Fibroblast of lung (primary cell): ENCODE measurements at places on chromosomes 3 and 15.
A peak's percentile ranks its signal among the peaks of the same experiment; 100 is the strongest.

DNA sequence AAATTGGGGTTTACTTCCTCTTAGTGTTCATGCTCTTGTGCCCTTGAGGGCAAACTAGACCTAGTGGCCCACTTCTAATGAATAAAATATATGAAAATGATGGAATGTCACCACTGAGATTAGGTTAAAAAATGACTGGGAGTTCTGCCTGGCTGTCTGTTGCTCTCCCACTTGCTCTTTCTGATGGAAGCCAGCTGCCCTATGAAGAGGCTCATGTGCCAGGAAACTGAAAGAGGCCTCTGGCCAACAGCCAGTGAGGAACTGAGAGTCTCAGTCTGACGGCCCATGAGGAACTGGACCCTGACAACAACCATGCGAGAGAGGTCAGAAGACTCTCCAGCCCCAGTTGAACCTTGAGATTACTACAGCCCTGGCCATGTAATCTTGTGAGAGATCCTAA is 107.1 kb upstream of the FHIT start:
- peak; percentile 63 for DNase-seq

DNA sequence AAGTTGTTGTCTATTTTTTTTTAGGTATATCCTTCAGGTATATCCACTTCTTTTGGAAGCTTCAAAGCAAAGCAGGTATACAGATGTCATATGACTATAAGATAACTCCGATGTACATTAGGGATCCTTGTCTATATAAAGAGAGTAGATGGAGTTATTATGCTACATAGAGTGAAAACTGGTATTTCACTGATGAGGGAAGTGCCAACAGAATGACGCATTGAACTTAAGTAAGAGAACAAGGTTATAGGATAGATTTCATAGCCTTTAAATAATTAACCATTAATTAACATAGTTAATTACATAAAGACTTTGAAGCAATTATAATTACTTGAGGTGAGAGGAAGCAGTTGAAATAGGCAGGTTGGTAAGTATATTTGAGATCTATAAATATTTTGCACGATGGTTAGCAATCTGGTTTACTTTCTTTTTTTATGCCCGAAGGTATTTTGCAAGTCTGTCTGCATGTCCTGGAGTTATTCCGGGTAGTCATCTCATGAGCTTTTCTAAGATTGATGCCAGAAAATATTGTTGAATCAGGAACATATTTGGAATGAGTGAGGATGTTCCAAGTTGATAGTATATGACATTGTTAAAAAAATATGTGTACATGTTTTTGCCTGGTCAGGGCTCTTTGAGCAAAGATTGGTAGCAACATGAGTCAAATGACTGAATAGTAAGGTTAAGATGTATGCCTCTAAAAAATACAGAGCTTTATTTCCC is 299.5 kb upstream of the KCNMB2 start:
- peak; percentile 19 for DNase-seq

- DNase-seq = no peak
Observed at GRCh38 chr15:78195735-78196201, 38.6 kb downstream of the ACSBG1 start.

DNA sequence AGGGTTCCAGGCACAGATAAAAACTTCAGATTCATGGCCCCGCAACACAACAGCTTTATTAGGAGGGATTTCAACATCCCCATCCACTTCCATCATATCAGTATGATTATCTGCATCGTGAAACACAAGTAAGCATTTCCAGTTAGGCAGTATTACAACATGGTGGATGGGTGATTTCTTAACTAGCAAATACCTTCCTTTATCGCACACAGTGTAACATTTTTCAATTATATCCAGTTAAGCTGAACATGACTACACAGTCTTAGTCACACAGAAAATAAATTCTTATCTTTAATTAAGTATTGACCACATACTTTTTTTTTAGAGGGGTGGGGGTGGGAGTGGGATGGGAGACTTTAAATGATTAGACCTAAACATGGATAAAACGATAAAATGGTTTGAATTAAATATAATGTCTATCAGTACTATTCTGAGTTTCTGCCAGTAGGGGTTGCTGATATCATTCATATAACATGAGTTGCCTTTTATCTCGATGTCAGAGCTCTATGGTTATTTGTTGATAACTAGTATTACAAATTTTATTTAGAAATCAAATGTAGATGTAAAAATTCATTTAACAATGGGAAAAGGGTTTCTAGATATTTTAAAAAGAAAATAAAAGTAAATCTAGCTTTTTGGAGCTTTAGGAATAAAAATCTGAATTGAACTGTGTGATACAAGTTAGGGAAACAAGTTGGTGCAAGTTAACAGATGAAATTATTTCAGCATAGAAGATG is 146.6 kb downstream of the TBL1XR1 start:
- DNase-seq = peak; percentile 79

- peak; percentile 63 for DNase-seq
Observed at GRCh38 chr3:79973917-79974595, 206.3 kb upstream of the ROBO1 start.

GRCh38 chr3:58627941-58628340 is 38.6 kb downstream of the FAM3D start:
- no peak for DNase-seq

- no peak for DNase-seq
Observed at GRCh38 chr3:186680869-186681268, 15.1 kb downstream of the HRG start.

- no peak for DNase-seq
Observed at GRCh38 chr15:92460023-92460422, 66.3 kb downstream of the ST8SIA2 start.

DNA sequence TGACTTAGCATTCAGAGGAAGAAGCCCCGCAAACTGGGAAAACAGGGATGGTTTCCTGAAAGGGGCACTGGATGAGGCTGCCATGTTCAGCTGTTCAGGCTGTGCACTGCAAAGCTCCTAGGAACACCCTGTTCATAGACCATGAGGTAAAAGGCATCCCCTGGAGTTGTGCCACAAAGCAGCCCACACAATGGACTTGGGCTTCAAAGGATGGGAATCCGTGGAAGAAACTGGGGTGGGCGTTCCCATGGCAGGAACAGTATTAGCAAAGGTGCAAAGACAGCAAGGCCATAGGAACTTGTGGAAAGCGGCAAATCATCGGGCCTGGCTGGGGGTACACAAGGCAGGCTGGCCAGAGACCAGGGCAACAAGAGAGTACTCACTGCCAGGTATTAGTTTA is 8.9 kb downstream of the OXTR start:
- DNase-seq = peak; percentile 64

DNA sequence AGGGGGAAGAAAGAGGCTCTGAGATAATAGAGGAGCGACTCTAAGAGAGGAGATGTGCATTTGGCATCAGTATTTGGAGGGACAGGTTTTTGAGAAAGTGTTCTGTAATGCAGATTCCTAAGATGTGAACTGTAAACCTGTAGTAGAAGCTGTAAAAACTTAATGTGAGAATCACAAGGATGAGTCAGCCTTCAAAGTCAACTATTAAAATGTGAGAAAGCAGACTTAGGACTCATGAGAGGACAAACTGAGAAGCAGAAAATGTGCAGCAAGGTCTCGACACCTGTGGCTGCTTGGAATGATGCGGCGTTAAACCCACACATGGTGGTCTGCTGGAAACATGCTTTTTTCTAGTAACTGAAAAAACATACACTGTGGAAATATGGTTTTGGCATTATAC is 36.0 kb downstream of the USP13 start:
- no peak for DNase-seq

DNA sequence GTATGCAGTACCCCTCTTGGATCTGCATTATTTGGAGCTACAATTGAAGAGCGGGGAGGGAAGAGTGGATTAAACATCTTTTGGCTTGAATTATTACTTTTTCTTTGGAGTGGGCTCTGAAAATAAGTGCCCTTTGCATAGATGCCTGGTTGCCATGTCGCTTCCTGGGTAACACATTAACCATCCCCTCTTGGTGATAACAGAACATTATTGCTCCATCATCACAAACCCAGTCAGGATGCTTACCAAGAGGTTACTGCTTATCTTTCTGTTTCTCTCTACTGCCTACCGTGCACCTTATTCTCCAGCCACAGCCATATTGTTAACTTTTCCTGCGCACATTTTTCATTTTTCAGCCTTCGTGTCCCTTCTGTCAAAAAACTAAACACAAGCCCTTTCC is 42.7 kb upstream of the CLRN1 start:
- no peak for DNase-seq

GRCh38 chr3:82084824-82085223 is 323.4 kb upstream of the GBE1 start:
- no peak for DNase-seq

DNA sequence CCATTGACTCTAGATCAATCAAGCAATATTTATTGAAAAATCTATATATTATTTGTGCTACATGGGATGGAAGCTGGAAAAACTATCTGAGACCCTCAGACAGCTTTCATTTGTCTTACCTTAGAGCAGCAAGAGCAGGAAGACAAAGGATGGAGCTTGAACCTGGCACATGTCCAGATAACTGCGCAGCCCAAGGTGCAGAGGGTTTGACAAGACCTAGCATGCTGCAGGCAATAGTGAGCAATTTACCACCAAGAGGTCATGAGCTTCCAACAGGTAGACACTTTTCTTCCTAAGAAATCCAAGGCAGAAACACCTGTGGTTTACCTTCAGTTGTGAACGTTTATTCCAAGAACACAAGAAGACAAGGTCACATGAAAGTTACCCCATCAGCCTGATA is 214.7 kb upstream of the NECTIN3 start:
- no peak for DNase-seq

GRCh38 chr15:101453123-101454120 is 36.1 kb downstream of the PCSK6 start:
- DNase-seq = no peak

DNA sequence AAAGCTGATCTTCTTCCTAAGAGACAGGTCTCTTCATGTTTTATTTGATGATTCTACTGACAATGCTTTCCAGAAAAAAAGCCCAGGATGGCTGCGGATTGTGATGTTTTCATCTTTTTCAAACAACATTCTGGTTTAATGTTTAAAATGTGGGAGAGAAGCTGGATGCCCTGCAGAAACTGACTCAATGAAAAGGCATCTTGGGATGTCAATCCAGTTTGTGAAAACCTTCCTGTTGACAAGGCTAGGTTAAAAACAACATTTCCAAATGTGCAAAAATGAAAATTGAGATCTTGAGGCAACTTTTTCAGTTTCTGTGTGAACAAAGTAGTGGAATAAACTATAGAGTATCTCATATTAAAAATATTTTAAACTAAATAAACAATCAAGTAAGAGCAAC is 156.0 kb upstream of the MRPL3 start:
- no peak for DNase-seq

GRCh38 chr15:39787479-39787878 is 4.8 kb upstream of the FSIP1 start:
- DNase-seq = no peak

GRCh38 chr15:81174792-81175327 is 21.8 kb upstream of the IL16 start:
- DNase-seq = no peak

DNA sequence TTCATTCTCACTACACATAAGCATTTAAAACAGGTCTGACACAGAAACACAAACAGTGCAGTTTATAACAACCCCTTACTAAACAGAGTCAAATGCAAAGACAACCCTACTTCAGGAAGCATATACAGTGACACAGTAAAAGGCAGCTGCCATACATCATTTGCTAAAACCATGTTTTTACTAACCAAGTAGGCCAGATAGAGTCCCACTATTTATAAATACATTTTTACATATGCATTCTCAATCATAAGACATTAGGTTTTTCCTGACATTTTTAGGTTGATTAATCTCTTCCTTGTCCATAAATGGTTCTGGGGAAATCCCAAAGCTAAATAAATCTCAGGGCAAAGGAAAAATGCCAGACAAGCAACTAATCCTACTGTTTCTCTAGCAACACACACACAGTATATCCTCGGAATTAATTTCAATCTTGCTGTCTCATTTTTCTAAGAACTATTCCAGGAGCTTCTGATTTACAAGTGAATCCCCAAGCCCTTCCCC is 39.0 kb downstream of the CHAC1 start:
- peak; percentile 36 for DNase-seq

DNA sequence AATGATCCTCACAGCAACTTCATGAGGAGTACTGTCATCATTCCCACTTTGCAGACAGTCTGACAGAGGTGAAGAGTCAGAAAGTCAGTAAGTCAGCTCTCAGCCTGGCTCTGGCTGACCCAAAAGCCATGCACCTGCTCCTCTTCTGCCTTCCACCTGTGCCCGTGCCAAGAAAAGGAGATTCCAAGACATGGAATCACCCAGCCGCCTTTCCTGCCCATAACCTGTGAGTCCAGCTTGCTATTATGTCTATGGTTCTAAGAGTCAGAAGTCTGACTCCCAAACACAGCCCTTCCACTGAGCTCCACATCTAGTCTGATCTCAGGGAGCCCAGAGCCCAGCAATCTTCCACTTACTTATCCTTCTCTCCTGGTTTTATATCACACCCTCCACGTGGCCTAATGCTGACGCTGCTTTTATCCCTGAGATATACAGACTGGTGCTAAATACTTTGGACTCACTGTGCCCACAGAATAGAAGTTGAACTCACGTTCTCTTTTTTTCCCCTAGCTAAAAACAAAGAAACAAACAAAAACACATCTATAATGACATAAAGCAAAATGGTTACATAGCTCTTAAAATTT is 66.0 kb downstream of the PLD1 start:
- DNase-seq = no peak

GRCh38 chr3:116929505-116930222 is 220.1 kb downstream of the TUSC7 start:
- peak; percentile 6 for DNase-seq

DNA sequence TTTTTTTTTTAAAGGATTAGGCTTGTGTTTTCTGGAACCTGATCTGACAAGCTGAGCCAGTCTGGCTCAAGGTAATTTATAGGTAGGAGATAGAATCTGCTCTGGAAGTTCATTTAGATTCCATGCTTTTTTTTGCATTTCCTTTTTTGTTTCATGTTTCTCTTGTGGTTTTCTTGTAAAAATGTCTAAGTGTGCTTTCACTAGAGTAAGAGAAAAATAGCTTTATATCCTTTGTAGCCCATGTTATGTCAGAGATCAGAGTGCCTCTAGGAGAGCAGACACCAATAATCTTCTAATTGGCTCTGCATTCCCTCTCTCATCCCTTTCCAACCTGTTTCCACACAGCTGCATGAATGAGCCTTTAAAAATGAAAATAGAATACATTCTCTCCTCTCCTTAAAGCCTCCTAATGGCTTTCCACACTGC is 389.8 kb upstream of the KCNMB2 start:
- peak; percentile 16 for DNase-seq

- no peak for DNase-seq
Observed at GRCh38 chr3:19734453-19734852, 199.6 kb downstream of the EFHB start.

GRCh38 chr3:49454898-49455681 is 15.0 kb upstream of the DAG1 start:
- DNase-seq = no peak
